ENCODE measurements at places on chromosomes 12 and 14. TPM values are rescaled to one million over a fixed set of nuclear protein-coding genes. Genes with fewer than 3 reads are reported as not detected.

Gene MORN3
- 17.5 TPM for total RNA-seq

- no peak for DNase-seq
- no peaks in the 10 kb centered on the region for H3K36me3 ChIP-seq
- no peaks in the 10 kb centered on the region for H3K27me3 ChIP-seq
- H3K4me3 ChIP-seq = no peak overlapping the region
- H3K4me1 ChIP-seq = no peaks in the 10 kb centered on the region
Observed at GRCh38 chr12:116123451-116124258, 153.8 kb downstream of the MED13L start.

- H3K4me3 ChIP-seq = no peak overlapping the region
- no peaks in the 10 kb centered on the region for H3K27me3 ChIP-seq
- H3K36me3 ChIP-seq = no peaks in the 10 kb centered on the region
- DNase-seq = no peak
- H3K27ac ChIP-seq = no peak overlapping the region
Observed at GRCh38 chr12:130984183-130985058, 30.7 kb downstream of the ADGRD1 start.

GRCh38 chr12:116385486-116386217, 108.2 kb upstream of the MED13L start:
- no peaks in the 10 kb centered on the region for H3K4me1 ChIP-seq
- H3K27me3 ChIP-seq = no peaks in the 10 kb centered on the region
- no peaks in the 10 kb centered on the region for H3K36me3 ChIP-seq
- no peak for DNase-seq

DNA sequence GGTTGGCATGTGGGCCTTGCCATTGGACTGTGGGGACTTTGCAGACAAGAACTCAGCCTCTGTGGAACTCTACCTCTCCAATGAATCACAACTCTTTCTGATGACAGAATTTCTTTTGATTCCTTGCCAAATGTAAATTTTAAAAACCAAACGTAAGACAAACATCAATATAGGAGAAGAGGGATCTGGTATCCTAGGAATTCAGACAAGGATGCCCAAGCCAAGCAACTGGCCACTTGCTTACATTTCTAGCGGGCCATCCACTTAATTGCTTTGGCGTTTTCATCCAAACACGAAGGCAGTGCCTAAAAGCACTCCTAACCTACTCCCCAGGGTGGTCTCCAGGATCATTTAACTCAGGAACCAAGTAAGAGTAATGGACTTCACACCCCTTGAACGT, 23.4 kb upstream of the RAB35 start:
- H3K27ac ChIP-seq = no peak overlapping the region
- no peaks in the 10 kb centered on the region for H3K4me1 ChIP-seq
- DNase-seq = no peak
- no peak overlapping the region for H3K4me3 ChIP-seq
- H3K36me3 ChIP-seq = peaks cover 97% of the 10 kb centered on the region
- H3K27me3 ChIP-seq = no peaks in the 10 kb centered on the region

DNA sequence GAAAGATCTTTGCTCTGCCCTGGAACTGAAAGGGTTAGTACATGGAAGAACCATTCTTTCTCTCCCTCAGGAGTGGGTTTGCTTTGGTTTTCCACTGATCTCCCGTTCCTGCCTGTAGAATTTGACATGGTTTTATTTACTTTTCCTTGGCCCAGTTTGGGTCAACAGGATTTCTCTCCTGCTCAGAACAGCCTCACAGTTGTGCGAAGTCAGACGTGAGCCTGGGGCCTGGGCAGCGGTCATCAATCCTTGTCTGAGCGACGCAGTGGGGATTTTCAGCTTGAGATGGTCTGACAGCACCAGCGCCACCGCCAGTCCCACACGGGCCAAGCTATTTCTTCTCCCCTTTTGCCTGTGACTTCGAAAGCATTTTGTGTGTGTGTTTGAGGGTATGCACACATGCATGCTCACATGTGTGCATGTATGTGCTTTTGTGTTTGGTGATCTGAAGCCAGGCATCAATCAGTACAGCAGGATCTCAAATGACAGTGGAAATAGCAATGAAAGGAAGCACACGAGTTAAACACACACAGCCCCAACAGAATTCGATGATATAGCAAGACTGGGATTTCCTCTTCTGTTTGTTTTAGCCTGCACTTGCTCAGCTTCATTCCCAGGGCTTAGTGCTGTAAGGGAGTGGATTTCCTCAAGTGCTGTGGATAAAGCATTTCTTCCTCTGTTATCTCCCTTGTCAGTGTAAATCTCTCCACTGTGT, 58.3 kb downstream of the SMOC1 start:
- H3K27me3 ChIP-seq = no peaks in the 10 kb centered on the region
- no peaks in the 10 kb centered on the region for H3K36me3 ChIP-seq
- H3K27ac ChIP-seq = no peak overlapping the region
- no peaks in the 10 kb centered on the region for H3K4me1 ChIP-seq

- H3K4me1 ChIP-seq = no peaks in the 10 kb centered on the region
- H3K4me3 ChIP-seq = no peak overlapping the region
- no peak overlapping the region for H3K27ac ChIP-seq
Observed at GRCh38 chr14:73686901-73687300, 27.3 kb downstream of the PNMA1 start.

Gene KRT72
- 105 TPM for total RNA-seq

- no peak for DNase-seq
- H3K27ac ChIP-seq = no peak overlapping the region
- H3K27me3 ChIP-seq = no peaks in the 10 kb centered on the region
- no peak overlapping the region for H3K4me3 ChIP-seq
- H3K36me3 ChIP-seq = no peaks in the 10 kb centered on the region
- no peaks in the 10 kb centered on the region for H3K4me1 ChIP-seq
Observed at GRCh38 chr14:100393906-100394732, 71.0 kb downstream of the SLC25A47 start.

Gene P2RX7
- total RNA-seq = 14.7 TPM

DNA sequence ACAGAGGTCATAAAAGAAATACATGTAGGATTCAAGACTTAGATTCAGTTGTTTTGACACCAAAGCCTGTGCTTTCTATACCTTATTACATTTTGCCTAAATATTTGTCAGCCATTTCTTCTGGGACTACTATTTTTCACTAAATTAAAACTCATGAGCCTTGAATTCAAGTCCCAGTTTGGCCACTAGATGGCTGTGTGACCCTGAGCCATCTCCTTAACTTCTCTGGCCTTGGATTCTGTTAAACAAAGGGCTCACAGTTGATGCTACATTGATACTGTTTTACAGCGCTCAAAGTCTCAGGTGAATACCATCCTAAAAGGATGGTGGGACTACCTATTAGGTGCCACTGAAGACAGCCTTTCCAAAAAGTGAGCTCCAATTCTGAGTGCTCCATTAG, 39.6 kb upstream of the CCDC198 start:
- H3K4me1 ChIP-seq = no peaks in the 10 kb centered on the region
- no peak for DNase-seq
- no peak overlapping the region for H3K27ac ChIP-seq
- no peak overlapping the region for H3K4me3 ChIP-seq

Gene TMEM63C
- total RNA-seq = 4.9 TPM

- H3K36me3 ChIP-seq = no peaks in the 10 kb centered on the region
- no peak overlapping the region for H3K4me3 ChIP-seq
- no peaks in the 10 kb centered on the region for H3K27me3 ChIP-seq
Observed at GRCh38 chr12:112422531-112422930, 3.8 kb downstream of the PTPN11 start.

GRCh38 chr12:23352670-23353069, 596.8 kb downstream of the SOX5 start:
- H3K27me3 ChIP-seq = no peaks in the 10 kb centered on the region
- DNase-seq = no peak
- H3K36me3 ChIP-seq = no peaks in the 10 kb centered on the region
